ENCODE measurements at places on chromosomes 2 and 18. TPM values are rescaled to one million over a fixed set of nuclear protein-coding genes. Genes with fewer than 3 reads are reported as not detected.

SULT1C4 gene
- total RNA-seq, result 0.19 TPM

COLEC12 gene
- total RNA-seq, result 24.0 TPM

CFC1 gene
- not detected for total RNA-seq

NOL4 gene
- total RNA-seq, result not detected

HOXD13 gene
- total RNA-seq, result not detected

POMC gene
- 1.3 TPM for total RNA-seq

WBP1 gene
- 57.9 TPM for total RNA-seq

STON1 gene
- total RNA-seq, result 14.9 TPM

Data from aortic smooth muscle cell (primary cell).